Left ventricle myocardium superior (tissue), 1 donor: ENCODE measurements at places on chromosomes 7 and 10. TPM values are rescaled to one million over a fixed set of nuclear protein-coding genes. Genes with fewer than 3 reads are reported as not detected.

PSPH gene
- 14.6 TPM for total RNA-seq

DYDC2 gene
- not detected for total RNA-seq

MYOZ1 gene
- total RNA-seq: 0.32 TPM

DNMBP gene
- 5.5 TPM for total RNA-seq

KLF14 gene
- total RNA-seq: 0.07 TPM

GIMAP8 gene
- total RNA-seq: 16.2 TPM

RPA3 gene
- total RNA-seq: 25.2 TPM

HTR5A gene
- total RNA-seq: not detected

TEX47 gene
- total RNA-seq: not detected

PON2 gene
- 39.9 TPM for total RNA-seq

FAM25A gene
- not detected for total RNA-seq
